ENCODE measurements at places on chromosomes 11 and 22.

DNA sequence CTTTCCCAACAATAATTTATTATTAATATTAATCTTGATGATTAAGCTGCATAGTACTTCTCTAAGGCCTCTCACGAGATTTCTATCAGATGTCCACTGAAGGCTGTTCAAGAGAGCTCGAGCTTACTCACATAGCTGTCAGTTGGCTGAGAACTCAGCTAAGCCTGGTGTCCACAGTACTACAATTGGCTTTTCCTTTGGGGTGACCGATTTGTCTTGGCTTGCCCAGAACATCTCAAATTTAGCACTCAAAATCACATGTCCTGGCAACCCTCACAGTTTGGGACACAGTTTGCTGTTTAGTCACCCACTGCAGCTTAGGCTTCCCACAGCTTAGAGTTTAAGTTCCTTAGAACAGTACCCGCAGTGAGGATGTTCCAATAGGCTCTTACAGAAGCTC is 96.5 kb downstream of the LUZP2 start:
- DNase-seq, result no peak

GRCh38 chr11:119107538-119108145 is 498 bp downstream of the C2CD2L start:
- peak; percentile 69 for DNase-seq

DNA sequence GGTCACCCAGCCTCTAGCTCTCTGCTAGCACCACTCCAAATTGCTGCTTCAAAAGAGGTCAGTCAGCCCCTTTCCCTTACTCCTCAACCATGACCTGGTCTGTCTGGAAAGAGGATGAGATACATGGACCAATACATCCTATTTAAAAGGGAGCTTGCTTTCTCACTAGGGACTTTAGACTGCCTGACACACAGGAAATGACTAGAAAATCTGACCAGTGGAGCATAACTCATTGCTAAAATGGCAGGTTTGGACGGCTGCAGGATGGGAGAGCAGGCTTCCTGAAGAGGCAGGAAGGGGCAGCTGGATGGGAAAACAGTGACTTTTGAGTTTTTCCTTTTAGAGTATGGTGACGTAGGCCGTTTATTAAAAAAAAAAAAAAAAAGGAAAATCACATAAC is 25.3 kb downstream of the STIM1 start:
- DNase-seq, result no peak

GRCh38 chr11:126357969-126358762 is 2.7 kb downstream of the ST3GAL4 start:
- no peak for DNase-seq

DNA sequence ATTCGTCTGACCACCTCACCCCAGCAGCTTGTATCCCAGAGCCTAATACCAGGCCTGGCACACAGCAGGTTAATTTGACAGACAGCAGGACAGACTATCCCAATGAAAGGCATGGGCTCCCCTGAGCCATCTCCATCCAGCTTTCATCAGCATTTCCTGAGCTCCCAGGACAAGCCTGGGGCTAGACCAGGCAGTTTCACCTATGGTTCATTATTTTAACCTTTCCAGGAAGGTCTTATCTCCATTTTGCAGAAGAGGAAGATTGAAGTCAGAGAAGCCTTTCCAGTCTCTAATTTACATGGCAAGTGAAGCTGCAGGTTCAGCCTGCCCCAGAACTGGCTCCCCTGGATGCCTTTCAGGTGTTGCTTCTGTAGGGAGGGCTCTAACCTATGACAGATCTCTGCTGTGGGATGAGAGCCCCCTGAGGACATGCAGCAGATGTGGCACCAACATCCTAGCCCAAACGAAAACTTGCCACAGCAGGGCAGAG is 17.0 kb downstream of the ARRB1 start:
- DNase-seq, result no peak

GRCh38 chr22:33666961-33667619 is 253.2 kb downstream of the LARGE1 start:
- no peak for DNase-seq

DNA sequence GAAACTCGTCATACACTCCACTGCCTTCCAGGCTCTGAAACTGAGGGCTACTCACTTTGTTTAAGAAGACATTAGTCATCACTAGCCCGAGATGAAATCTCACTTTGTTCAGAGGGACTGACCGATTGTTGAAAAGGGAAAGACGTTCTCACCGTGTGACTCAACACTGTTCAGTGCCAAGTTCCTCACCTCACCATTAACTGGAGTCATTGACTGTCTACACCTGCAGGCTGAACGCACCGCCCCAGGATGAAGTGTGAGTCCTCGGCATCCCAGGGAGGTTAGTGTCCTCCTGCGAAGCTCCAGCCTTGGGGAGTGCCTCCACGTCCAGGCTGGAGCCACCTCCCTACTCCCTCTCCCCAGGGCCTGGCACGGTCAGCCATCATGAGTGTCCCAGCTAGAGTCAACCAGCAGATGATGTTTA is 30.4 kb downstream of the FADD start:
- no peak for DNase-seq

- DNase-seq, result no peak
Observed at GRCh38 chr22:33565580-33565995, 354.7 kb downstream of the LARGE1 start.

DNA sequence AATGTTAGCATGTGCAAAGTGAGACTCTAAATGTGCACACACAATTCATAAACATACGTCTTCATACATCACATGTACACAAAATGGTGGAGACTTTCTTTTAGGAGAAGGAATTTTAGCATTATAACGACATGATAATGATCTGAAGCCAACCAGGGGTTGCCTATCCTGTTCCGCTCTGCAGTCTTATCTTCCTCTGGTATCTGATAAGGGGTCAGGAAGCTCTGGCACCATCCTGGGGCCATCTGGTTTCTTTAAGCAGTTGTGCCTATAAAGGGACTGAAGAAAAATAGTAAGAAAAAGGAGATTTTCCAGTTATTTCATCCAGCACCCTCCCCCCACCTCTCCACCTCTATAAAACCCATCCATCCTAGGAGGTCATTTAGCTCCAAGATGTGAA is 5.8 kb upstream of the NUP50 start:
- no peak for DNase-seq

DNA sequence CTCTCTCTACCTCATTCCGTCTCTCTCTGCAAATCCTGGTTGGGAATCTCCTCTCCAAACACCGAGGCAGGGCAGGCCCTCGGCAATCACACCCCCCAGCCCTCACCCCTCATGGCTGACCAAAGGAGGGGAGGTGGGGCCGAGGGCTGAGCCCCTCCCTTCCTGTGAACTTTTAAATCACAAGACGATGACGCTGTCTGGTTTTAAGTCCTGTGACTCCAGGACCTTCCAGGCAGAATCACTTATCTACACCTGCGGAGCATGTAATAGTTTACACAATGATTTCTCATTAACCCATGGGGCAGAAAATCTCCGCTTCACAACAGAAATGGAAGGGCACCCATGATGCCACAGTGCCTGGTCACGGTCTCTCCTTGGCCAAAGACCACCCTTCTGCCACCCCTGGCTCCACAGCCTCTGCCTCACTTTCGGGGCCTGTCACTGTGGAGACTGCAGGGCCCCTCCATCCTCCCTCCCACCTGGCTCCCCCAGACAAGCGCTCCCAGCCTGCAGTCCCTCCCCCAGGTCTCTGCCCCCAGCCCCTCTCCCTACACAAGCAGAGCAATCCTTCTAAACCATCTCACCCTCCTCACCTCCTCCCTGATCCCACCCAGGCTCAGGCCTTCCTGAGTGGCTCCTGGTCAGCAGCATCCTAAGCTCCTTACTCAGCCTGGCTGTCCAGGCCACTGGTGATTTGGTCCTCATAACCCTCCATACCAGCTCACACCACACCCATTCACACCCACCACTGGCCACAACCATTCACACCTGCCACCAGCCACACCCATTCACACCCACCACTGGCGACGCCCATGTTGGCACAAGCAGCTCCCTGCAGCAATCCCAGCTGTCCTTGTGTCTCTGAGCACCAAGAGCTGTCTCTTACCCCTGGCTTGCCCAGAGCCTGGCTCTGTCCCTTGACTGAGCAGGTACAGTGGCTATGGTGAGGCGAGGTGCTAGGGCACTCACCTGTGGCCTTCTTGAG is 30.7 kb upstream of the ARFGAP3 start:
- DNase-seq, result no peak

DNA sequence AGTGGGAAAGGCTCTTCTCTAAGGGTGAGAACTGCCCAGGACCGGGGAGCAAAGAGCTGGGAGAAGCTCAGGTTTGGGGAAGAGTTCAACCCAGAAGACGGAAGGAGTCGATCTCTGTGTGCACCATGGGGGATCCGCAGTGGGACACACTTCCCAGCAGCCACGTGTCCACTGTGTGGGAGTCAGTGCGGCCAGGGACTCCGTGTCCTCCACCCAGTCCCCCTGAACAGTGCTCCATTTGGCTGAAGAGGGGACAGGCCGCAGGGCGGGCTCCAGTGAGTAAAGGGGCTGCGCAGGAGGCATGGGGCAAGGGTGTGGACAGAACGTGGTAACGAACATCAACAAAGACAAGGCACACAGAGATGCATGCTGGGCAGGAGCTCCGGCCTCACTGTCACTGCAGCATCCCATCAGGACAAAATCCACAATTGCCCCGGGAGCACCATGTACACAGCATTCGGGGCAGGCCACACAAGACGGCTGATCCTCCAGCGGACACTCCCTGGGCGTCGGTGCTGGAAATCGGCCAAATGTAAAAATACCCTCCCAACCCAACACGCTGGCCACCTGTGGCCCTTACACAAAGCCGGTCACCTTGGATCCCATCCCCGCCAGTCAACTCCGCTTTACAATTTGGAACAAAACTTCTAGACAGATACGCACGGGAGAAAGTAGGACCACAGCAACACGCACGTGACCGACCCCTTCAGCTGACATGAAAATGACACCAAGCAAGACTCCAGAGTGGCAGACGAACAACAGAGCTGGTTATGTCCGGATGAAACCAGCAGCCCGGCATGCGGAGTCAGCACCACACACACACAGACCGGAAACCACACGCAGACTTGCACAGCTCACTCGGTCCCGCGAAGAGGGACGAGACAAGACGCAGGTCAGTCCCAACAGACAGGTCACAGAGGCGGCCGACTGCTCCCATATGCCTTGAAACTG is 366.8 kb downstream of the SHANK2 start:
- no peak for DNase-seq

DNA sequence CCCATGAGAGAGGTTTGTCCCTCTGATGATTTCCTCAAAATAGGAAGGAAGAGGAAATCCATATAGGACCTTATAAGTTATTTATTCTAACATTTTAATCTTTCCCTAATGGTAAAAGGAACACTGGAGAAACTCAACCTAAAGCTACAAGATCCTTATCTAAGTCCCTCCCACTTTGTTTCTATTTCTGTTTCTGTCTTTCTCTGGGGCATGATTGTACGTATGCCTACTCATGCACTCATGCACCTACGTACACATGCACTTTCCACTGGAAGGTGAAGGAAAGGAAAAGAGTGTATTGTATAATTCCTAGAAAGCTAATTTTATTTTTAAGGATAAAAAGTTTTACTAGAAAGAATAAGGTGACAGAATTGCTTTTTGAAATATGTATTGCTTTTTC is 125.0 kb downstream of the RAB38 start:
- no peak for DNase-seq

DNA sequence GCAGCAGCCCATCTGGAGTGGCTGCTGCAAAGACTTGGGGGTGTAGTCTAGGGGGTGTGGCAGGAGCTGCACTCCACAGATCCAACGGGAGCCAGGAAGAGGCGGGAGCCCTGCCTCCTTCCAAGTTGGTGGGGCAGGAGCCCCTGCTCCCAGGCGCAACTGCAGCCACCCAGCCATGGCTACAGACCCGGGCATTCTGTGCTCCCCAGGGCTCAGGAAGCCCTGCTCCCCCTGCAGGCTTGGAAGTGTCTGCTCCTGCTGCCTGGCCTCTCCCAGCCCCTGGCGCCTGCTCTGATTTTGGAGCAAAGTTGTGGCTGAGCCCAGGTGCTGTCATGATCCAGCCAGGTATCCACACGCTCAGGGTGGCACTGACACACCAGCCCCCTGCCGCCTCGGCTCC is 58.5 kb downstream of the CCDC34 start:
- no peak for DNase-seq

- no peak for DNase-seq
Observed at GRCh38 chr11:123374622-123374968, 55.5 kb upstream of the GRAMD1B start.

- peak; percentile 65 for DNase-seq
Observed at GRCh38 chr11:124195189-124195734, 12.1 kb downstream of the OR10D3 start.

- DNase-seq, result no peak
Observed at GRCh38 chr11:10441091-10441490, 14.0 kb upstream of the AMPD3 start.

DNA sequence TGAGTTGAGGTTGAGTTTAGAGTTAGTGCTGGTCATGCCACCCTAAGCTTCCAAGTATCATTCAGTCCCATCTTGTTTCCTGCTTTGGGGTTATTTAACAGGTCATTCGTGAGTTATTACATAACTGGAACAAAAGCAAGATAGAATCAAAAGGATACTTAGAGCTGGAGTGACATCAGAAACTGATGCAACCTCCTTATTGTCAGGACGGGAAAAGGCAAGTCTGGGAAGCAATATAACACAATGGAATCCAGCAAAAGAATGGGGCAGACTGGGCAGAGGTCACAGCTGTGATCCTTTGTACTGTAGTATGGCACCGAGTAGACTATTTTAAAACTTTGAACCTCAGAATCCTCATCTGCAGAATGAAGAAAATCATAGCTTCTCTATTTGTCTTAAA is 4.4 kb upstream of the PRSS23 start:
- DNase-seq, result no peak

DNA sequence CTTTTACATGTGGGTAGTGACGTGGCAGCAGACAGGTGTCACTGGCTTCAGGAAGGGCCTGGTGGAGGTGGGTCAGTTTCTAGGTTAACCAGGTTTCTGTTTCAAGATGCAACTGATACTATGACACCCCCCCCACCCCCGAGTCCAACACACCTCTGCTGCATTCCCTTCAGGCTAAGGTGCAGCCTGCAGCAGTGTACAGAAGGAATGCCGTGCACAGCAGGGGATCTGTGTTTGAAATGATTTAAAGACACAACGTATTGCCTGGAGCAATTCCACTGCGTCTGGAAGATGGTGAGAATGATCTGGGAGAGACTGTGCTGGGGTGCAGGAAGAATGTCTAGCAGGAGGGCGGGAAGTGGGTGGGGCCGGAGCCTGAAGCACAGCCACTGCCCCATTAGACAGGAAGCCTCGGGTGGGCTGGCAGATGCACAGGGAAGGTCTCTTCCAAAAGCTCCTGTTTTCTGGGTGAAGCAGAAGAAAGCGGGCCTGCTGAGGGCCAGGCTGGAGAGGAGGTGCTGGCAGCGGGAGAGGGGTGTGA is 11.9 kb upstream of the TESMIN start:
- no peak for DNase-seq

- peak; percentile 33 for DNase-seq
Observed at GRCh38 chr11:8258289-8258688, 5.4 kb downstream of the LMO1 start.
